Renal pelvis (tissue), 12 donors: ENCODE measurements at places on chromosomes 16 and 17.

DNA sequence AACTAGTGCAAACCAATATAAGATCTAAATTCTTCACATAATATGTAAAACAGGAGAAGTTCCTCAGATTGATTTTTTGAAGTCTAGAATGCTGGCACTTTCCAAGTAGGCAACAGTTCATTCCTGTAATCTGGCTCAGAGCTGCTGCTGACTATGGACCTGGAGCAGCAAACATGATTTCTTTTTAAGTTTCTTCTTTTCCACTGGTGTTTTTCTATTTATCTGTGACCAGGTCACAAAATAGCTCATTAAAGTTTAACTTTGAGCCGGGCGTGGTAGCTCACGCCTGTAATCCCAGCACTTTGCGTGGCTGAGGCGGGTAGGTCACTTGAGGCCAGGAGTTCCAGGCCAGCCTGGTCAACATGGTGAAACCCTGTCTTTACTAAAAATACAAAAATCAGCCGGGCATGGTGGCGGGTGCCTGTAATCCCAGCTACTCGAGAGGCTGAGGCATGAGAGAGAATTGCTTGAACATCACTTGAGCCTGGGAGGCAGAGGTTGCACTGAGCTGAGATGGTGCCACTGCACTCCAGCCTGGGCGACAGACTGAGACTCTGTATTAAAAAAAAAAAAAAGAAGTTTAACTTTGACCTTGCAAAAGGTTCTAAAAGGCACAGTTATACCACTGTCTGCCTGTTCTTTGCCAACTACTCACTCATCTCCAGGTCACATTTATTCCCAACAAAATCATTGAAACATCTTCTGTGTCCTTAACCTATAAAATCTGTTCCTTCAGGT lies 29.4 kb upstream of the SLC13A2 start:
- no peak for DNase-seq

- peak; percentile 87 for DNase-seq
Measured at GRCh38 chr16:24609740-24610415, 70.5 kb downstream of the RBBP6 start.

DNA sequence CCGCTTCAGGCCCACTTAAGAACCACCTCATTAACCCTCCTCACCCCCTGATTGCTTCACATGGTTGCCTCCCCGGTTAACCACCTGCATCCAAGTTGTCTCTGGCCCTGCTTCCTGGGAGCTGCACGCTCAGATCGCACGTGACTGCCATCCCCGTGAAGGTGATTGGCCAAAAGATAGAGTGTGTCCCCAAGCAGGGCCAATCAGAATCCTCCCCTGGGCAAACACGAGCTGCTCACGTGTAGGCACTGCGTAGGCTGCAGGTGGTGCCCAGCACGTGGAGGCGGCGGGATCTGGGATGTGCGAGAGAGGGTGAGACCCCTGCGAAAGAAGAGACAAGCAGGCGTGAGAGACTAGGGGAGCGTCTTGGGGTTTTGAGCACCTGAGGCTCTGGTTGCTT lies 111.8 kb upstream of the CRHR1 start:
- DNase-seq: no peak

- no peak for DNase-seq
Measured at GRCh38 chr17:73237714-73238113, 24.0 kb downstream of the CPSF4L start.

DNA sequence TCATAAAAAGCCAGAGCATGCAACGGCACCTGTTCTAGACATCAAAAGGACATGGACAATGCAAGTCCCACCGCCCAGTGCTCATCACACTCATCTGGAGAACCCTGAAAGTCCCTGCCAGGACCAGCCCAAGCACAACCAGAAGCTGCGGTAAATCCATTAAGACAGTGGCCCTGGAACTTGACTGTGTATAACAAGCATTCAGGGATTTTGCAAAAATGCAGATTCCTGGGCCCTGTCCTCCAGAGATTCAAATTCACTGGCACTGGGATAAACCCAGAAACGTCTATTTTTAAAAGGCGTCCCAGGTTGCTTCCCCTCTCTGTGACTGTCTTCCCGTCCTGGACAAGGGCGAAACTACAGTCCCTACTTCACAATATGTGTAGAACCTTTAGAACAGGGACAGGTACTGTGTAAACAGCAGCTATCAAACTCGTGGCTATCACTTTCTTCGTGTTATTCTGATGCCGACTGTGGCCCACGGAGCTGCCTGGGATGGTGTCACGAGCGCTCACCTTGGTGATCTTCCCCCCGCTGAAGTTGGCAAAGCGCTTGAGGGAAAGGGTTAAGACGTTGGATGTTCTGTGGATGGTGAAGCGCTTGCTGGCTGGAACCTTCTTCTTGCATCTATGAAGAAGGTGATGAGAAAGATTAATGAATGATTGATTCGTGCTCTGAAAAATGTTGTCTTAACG lies 22.3 kb downstream of the USP36 start:
- DNase-seq: no peak

DNA sequence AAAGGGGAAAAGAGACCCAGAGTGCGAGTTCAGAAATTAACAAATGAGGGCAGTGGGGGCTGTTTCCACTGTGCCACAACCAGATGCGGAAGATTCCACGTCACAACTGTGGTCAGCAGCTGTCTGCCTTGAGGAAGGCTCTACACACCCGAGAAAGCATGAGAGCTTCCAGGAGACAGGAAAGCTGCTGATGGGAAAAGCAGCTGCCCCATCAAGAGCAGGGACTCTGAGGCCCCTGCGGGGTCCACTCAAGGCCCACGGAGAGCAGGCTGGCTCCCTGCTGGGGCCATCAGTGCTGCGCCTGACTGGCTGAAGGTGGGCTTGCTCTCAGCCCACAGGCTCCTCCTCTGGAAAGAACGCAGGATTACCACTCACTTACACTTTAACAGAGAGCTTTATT lies 14.8 kb upstream of the TRAP1 start:
- no peak for DNase-seq
